ENCODE measurements at places on chromosomes 5 and 9.
A peak's percentile ranks its signal among the peaks of the same experiment; 100 is the strongest.

- no peak overlapping the region for H3K27ac ChIP-seq
- no peaks in the 10 kb centered on the region for H3K27me3 ChIP-seq
- no peak for DNase-seq
- H3K36me3 ChIP-seq = no peaks in the 10 kb centered on the region
Observed at GRCh38 chr5:2330325-2331130, 420.9 kb downstream of the IRX2 start.

DNA sequence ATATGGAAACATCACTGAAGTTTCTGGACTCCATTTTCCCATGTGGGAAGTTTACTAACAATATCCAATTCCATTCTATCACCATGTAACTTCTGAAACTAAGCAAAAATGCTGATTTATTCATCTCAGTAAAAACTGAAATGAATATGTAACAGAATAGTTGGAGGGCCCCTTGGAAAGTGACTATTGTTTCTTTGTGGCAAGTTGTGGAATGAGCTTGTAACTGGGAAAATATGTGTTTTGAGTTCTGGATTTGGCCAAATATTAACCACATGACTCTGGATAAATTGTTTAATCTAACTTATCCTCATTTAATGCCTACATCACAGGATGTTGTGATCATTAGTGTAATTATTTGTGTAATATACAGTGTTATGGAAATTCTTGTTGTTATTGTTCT, 619.3 kb downstream of the TLE4 start:
- DNase-seq = no peak
- H3K4me1 ChIP-seq = no peaks in the 10 kb centered on the region
- no peaks in the 10 kb centered on the region for H3K36me3 ChIP-seq
- H3K27ac ChIP-seq = no peak overlapping the region
- no peaks in the 10 kb centered on the region for H3K27me3 ChIP-seq
- no peak overlapping the region for H3K4me3 ChIP-seq

DNA sequence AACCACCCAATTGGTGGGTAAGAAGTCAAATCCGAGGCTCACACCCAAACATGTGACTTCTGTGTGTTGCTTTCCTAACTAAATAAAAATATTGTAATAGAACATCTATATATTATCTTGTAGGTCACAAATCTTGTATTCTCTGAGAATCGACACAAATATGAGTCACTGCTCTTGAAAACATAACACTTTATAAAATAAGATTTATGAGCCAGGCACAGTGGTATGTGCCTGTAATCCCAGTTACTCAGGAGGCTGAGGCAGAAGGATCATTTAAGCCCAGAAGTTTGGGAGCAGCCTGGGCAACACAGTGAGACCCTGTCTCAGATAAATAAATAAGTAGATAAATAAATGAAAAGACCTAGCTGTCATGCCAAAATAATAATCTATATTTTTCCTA, 624.1 kb downstream of the ANXA1 start:
- H3K4me3 ChIP-seq = no peak overlapping the region
- H3K27ac ChIP-seq = no peak overlapping the region
- DNase-seq = no peak
- no peaks in the 10 kb centered on the region for H3K36me3 ChIP-seq
- H3K27me3 ChIP-seq = no peaks in the 10 kb centered on the region

GRCh38 chr9:112174965-112175795, at the start of gene SUSD1:
SUSD1 (minus strand) TSS chr9:112175297; CDS start chr9:112175235, 62 bp downstream.
- peaks cover 35% of the 10 kb centered on the region for H3K36me3 ChIP-seq
- DNase-seq = peak; percentile 15
- H3K4me1 ChIP-seq = peaks cover 68% of the 10 kb centered on the region
- H3K4me3 ChIP-seq = peak within 1 kb of the TSS; percentile 92

GRCh38 chr5:150142185-150142958, 13.3 kb downstream of the PDGFRB start:
- no peak overlapping the region for H3K4me3 ChIP-seq
- H3K36me3 ChIP-seq = no peaks in the 10 kb centered on the region
- peaks cover 2% of the 10 kb centered on the region for H3K4me1 ChIP-seq
- no peak for DNase-seq
- no peaks in the 10 kb centered on the region for H3K27me3 ChIP-seq
- H3K27ac ChIP-seq = no peak overlapping the region

DNA sequence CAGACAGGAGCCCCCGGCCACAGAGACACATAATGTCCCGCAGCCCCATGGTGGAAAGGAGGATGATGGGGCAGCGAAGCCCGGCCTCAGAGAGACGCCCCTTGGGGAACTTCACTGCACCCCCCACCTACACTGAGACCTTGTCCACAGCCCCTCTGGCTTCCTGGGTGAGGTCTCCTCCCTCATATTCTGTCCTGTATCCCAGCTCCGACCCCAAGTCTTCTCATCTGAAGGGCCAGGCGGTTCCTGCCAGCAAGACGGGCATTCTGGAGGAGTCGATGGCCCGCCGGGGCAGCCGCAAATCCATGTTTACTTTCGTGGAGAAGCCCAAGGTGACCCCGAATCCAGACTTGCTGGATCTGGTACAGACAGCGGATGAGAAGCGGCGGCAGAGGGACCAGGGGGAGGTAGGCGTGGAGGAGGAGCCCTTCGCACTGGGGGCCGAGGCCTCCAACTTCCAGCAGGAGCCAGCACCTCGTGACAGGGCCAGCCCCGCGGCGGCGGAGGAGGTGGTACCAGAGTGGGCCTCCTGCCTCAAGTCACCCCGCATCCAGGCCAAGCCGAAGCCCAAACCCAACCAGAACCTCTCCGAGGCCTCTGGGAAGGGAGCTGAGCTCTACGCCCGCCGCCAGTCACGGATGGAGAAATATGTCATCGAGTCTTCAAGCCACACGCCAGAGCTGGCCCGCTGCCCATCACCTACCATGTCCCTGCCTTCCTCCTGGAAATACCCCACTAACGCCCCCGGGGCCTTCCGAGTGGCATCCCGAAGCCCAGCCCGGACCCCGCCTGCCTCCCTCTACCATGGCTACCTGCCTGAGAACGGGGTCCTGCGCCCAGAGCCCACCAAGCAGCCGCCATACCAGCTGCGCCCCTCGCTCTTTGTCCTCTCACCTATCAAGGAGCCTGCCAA, 8.9 kb downstream of the SYNPO start:
- DNase-seq = no peak
- H3K27me3 ChIP-seq = peaks cover 7% of the 10 kb centered on the region
- no peak overlapping the region for H3K4me3 ChIP-seq
- no peaks in the 10 kb centered on the region for H3K4me1 ChIP-seq

GRCh38 chr5:65880496-65881072, 45.8 kb upstream of the ERBIN start:
- no peaks in the 10 kb centered on the region for H3K36me3 ChIP-seq
- DNase-seq = no peak
- H3K27me3 ChIP-seq = no peaks in the 10 kb centered on the region
- no peak overlapping the region for H3K27ac ChIP-seq
- no peaks in the 10 kb centered on the region for H3K4me1 ChIP-seq

- H3K4me3 ChIP-seq = no peak overlapping the region
- no peaks in the 10 kb centered on the region for H3K4me1 ChIP-seq
- DNase-seq = no peak
- H3K27me3 ChIP-seq = peaks cover 2% of the 10 kb centered on the region
- no peaks in the 10 kb centered on the region for H3K36me3 ChIP-seq
Observed at GRCh38 chr9:115234094-115234493, 116.1 kb upstream of the TNC start.

DNA sequence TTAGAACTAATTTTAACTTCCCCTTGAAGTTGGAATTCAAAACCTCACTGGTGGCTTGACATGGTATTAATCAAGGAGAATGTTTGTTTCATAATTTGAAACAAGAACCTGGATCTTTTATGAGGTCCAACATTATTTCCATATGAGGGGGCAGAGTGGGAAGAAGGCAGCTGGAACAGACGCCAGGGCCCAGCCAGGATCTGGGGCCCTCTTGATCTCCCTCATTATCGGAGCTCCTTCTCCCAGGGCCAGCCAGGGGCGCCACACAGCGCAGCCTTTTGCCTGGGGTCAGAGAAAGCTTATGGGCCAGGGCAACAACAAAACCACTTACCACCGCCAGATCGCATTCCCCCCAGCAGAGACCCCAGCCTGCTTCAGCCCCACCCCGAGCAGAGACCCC, 27.1 kb upstream of the NKD2 start:
- no peak for DNase-seq
- H3K27me3 ChIP-seq = peaks cover 13% of the 10 kb centered on the region
- H3K27ac ChIP-seq = peak overlapping the region; percentile 49
- H3K4me1 ChIP-seq = peaks cover 44% of the 10 kb centered on the region

DNA sequence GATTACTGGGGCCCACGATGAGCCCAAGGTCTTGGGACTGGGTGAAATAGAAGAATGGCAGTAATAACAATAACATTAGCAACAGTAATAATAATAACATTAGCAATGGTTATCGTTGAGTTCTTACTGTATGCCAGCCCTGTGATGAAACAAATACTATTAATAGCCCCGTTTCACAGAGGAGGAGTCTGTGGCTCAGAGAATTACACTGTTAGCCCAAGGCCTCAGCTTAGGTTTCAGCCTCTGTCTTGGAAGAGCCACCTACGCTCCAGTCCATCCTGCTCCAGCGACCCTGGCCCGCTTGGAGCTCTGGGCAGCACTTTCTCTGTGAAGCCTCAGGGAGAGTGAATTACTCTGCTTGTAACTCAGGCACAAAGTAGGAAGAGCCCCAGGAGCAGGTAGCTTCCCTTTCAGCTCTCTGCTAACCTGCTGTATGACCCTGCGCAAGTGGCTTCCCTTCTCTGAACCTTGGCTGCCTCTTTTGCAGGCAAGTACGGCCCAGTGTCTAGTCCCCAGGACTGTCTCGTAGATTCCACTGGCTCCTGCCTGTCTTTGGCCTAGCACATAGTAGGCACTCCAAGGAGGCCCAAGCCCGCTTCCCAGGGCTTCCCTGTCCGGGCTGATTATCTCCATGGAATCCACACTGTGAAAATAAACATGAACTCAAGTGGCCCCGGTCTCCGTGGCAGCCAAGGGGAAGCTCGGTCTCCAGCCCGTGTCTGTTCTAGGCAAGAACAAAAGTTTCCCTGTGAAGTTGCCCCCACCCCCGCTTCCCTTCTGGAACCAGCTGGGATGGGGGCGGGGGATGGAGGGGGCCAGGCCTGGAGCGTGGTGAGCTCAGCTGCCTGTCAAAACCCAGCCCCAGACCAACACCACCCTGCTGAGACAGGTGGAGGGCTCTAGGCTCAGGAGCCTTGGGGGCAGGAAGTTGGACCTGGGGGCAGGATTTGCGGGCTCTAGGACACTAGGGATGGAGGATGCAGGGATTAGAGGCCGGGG, 26.2 kb upstream of the LMX1B start:
- peaks cover 15% of the 10 kb centered on the region for H3K27me3 ChIP-seq
- H3K27ac ChIP-seq = no peak overlapping the region
- no peak for DNase-seq
- no peaks in the 10 kb centered on the region for H3K4me1 ChIP-seq
- no peak overlapping the region for H3K4me3 ChIP-seq

GRCh38 chr5:112294126-112294525, 125.0 kb downstream of the EPB41L4A start:
- H3K27ac ChIP-seq = no peak overlapping the region
- DNase-seq = no peak
- no peaks in the 10 kb centered on the region for H3K36me3 ChIP-seq

- H3K4me1 ChIP-seq = no peaks in the 10 kb centered on the region
- no peaks in the 10 kb centered on the region for H3K36me3 ChIP-seq
- no peak overlapping the region for H3K4me3 ChIP-seq
- H3K27ac ChIP-seq = no peak overlapping the region
- no peak for DNase-seq
Observed at GRCh38 chr5:67904366-67904765, 311.2 kb upstream of the PIK3R1 start.

- H3K27me3 ChIP-seq = no peaks in the 10 kb centered on the region
- no peaks in the 10 kb centered on the region for H3K36me3 ChIP-seq
- H3K4me1 ChIP-seq = no peaks in the 10 kb centered on the region
Observed at GRCh38 chr5:97888439-97888838, 705.4 kb upstream of the RIOK2 start.

- H3K36me3 ChIP-seq = peaks cover 85% of the 10 kb centered on the region
- peaks cover 73% of the 10 kb centered on the region for H3K4me1 ChIP-seq
- no peaks in the 10 kb centered on the region for H3K27me3 ChIP-seq
- no peak for DNase-seq
- peak overlapping the region; percentile 43 for H3K4me3 ChIP-seq
Observed at GRCh38 chr5:170263906-170264305, 31.1 kb downstream of the C5orf58 start.

Measured in T-helper 2 cell treated with Interferon-gamma antibody and Interleukin-4, amounts not matched to agents 5 μg/mL and 100 μg/mL, for 36 hours (primary cell).